ENCODE measurements at places on chromosomes 7 and 10. TPM values are rescaled to one million over a fixed set of nuclear protein-coding genes. Genes with fewer than 3 reads are reported as not detected.

CTAGE4 gene
- not detected for total RNA-seq

WEE2 gene
- not detected for total RNA-seq

MTERF1 gene
- 20.3 TPM for total RNA-seq

GARIN1A gene
- total RNA-seq = 1.4 TPM

MYOF gene
- total RNA-seq = 1.6 TPM

UNCX gene
- total RNA-seq = not detected

Measured in T-helper 17 cell (primary cell).